Stimulated activated CD8-positive, alpha-beta memory T cell treated with anti-CD3 and anti-CD28 coated beads, Interleukin-2, amount 100 ng/mL, for 48 hours (primary cell): ENCODE measurements at places on chromosomes 3 and 15.

DNA sequence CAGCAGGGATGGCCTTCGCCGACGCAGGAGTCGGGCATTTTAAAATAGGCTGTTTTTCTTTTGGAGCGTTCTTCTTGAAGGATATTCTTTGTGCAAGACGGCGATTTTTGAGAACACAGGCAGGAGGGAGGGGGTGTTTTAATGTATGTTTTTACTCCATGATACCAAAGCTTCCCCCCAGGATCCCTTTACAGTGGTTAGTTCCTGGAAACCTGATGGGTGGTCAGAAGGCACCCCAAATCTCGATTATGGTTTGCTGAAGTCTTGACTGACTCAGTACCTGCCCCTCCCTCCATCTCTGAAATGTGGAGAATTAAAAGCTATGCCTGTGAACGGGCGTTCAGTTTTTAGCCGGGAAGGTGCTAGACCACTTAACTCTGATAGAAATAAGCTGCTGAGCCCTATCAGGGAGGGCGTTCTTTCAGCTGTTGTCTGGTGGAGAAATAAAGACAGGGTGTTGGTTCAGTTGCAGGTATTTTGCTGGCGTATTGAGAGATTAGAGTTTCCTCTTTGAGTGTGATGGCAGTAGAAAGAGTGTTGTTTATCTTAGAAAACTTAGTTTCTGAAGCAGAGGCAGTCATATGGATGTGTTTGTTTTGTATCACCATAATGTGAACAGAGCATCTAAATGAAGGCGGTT lies 3.4 kb downstream of the IGF1R start:
- no peak for DNase-seq

- DNase-seq, result no peak
These were observed 66.1 kb upstream of the PFN2 start for GRCh38 chr3:150036780-150037179.

DNA sequence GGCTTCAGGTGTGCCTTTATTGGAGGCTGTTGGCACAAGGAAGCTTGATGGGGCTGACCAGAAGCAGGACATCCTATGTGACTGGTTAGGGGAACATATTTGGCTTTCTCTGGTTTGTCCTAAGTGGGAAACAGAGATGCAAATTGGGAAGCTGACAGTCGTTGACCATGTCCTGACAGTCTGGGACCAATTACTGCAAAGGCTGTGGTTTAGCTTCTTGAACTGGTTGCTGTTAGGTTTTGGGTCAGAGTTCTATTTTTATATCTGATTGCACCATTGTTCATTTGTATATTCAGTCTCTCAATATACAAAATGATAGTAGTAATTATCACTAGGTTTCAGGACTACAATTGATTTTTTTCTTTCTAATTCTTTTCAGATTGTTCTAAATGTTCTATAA lies 36.8 kb downstream of the SNTN start:
- DNase-seq, result no peak

DNA sequence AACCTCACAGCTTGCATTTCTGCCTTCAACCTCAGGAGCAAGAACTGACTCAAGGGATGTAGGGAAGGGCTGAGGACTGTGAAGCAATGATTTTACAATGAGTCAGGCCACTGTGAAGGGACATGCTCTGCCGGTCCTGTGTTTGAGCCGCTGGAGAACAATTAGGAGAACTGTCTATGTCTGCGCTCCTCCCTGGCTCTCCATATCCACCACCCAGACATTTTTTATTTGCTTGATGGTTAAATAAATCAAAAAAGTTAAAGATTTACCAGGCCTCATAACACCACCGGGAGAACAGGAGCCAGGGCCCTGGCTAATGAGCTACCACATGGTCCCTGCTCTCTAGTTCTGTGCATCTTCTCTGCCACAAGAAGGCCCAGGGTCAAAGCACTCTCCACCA lies 29.6 kb downstream of the SEC61A1 start:
- no peak for DNase-seq

DNA sequence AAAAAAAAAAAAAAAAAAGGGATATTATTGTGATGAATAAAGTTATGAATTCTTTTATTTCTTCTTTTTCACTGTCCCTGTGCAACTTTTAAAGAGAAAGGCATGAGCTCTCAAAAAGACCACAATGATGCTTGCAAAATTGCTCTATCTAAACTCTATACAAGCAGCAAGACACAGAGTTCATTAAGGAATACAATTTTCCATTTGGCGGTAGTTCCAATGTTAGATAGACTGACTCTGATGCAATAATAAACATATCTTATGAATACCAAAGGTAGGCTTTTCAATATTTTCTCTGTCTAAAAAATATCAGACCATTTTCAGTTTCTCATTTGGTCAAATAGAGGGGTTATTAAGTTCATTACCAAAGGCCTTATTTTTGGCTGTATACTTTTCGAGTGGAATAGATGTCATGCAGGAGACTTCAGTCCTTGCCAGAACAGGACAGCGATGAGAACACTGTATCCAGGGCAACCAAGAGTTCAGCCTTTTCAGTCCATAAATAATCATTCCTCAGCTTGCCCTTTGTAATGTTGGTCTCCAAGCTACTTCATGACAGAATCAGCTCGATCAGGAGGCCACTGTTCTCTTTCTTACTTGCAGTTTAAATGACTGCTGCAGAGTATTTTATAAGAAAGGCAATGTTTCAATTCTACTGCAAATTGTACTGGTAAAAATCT lies 162.9 kb upstream of the FAM3D start:
- DNase-seq, result no peak

- no peak for DNase-seq
These were observed 265.2 kb downstream of the UACA start for GRCh38 chr15:70498096-70498626.

DNA sequence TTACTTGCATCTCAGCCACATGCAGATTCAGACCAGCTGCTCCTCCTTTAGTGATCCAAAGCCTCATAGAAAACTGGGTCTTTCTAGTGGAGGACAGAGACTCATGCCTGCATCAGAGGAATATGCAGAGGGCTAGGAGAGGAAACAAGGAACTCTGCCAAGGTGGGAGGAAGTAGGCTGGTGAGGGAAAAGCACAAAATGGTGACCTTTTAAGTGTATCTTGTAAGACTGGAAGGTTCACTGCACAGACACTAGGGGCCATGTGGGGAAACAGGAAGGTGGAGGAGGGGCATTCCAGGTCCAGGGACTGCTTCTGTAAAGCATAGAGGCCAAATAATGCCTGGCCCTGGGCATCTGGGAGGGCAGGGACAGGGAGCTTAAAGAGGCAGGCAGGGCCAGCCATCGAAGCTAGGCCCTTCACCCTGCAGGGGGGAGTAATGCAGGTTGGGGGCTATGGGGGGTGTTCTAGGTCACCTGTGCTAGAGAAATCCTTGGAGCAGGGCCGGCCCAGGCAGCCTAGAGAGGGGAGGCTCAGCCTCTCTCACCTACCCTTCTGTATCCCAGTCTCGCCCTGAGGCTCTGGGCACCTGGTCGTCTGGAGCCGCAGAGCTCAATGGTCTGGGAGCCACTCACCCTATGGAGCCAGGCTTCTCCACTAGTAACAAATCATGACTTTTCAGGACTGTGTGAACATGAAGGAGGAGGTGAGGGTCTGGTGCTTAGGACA lies 117.7 kb downstream of the DNAJB8 start:
- no peak for DNase-seq

GRCh38 chr3:170383567-170383966 lies 26.1 kb downstream of the SKIL start:
- no peak for DNase-seq

DNA sequence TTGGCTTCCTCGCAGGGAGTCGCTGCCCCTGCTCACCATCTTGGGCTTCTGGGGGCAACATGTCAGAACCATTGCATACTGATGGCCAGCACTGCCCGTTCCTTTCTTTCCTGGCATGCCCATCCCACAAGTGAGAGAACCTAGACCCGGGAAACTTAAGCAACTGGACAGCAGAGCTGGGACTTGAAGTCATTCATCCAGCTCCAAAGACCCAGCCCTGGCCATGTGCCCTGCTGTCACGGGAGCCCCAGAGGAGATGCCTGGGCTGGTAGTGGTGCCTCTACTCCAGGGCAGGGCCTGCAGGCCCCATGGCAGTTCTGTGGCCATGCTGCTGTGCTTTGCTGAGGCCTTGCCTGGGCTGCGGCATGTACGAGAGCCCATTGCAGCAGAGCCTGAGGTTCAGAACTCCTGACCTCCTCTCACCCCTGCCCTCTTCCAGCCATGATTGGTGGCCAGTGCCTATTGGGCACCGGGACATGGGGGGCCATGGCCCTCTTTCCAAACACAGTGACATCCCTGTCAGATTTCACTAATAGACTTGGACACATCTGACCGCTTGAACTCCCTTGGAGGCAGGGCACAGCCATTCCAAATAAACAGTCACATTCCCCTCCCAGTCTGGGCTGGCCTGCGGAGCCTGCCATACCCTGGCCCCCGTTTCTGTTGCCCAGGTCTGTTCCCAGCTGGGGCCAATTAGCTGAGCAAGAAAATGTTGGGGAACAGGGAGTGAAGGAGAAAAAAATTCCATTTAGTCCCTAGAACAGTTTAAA lies 115.9 kb downstream of the EEFSEC start:
- DNase-seq, result no peak

- no peak for DNase-seq
These were observed 54.9 kb downstream of the SLCO3A1 start for GRCh38 chr15:91908391-91908790.

GRCh38 chr3:141998669-141999290 lies 122.3 kb downstream of the ATP1B3 start:
- no peak for DNase-seq

- DNase-seq, result no peak
These were observed 9.0 kb upstream of the UACA start for GRCh38 chr15:70772402-70772801.

GRCh38 chr3:43206632-43207031 lies 79.7 kb upstream of the SNRK start:
- DNase-seq, result no peak

GRCh38 chr3:196517919-196518318 lies 2.8 kb upstream of the SMCO1 start:
- no peak for DNase-seq
